IMR-90 (cell line): ENCODE measurements at places on chromosomes 5 and 9. TPM values are rescaled to one million over a fixed set of nuclear protein-coding genes. Genes with fewer than 3 reads are reported as not detected.

DNA sequence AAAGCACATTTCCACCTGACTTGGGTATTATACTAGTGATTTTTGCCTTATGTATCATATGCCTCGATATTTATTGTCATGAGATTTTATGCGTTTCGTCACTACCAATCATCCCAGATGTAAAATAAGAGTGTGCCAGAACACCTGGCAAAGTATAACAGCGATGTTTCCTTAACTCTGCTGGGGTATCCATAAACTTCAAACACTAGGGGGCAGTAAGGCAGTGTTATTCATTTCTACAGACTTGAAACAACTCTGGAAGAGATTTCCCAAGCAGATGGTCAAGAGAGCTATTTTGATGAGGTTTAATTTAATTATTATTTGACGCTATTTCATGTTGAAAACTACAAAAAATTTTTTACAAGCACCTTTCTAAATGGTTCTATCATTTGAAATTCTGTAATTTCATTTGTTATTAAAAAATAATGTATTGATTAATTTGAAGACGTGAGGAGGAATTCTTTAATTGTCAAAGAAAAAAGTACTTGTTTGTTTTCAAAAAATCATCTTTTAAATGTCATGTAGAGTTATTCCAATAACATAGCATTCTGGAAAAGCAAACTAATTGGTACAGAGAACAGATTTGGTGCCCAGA, 388.5 kb upstream of the CTNND2 start:
- DNase-seq = no peak

DNA sequence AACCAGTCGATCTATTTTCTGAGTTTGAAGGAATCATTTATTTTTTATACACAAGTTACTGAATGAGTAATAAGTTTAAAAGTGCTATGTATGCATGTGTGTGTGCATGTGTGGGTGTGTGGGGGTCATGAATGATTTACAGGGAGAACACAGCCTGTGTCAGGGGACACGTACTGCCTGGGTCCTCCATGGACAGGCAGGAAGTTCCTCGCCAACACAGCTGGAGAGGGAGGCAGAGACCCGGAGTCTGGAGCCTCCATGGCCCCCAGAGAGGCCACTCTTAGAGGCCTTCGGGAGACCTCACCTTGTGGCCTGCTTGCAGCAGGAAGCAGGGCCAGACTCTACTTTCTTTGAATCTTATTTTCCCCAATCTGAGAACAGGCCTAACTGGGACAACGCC, 144.7 kb downstream of the GABBR2 start:
- DNase-seq = no peak

DNA sequence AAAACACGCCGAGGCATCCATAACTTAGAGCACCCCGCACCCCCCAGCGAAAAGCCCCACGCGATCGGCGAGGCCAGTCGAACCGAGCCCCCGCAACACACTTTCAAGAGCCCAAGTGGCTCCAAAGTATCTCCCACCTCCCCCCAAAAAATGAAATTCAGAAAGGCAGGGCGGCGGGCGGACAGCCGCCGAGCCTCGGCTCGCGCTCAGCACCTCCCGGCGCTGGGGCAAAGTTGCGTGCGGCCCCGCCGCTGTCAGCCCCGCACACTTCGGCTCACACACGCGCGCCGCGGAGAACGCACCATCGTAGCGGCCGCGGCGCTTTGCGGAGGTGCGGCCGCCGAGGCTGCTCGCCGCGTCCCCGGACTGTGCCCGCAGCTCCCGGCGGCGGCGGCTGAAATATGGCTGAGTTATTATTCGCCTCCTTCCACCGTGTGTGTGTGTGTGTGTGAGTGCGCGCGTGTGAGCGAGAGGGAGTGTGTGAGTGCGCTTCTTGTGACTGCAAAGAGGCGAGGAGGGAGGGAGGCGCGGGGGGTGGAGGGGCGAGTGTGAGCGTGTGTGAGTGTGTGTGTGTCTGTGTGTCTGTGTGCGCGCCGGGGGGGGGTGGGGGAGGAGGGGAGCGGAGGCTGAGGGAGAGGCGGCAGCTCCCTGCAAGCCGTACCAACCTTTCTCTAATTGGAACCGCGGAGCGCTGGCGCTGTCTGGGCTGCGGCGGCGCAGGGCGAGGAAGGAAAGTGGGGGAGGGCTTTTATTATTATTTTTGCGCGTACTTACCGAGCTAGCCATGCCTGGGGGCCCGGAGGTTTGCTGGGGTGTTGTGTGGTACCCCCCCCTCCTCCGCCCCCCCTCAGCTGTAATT, 599 bp downstream of the MLLT3 start:
- peak; percentile 70 for DNase-seq

GRCh38 chr9:38119560-38120236, 50.7 kb upstream of the SHB start:
- no peak for DNase-seq

Gene TPM2
- polyA plus RNA-seq = 2,500 and 2,548 TPM in 2 replicates

- peak; percentile 88 for DNase-seq
These were observed 103.2 kb upstream of the VCAN start for GRCh38 chr5:83368319-83368718.

GRCh38 chr5:93705896-93706295, 35.5 kb downstream of the POU5F2 start:
- peak; percentile 57 for DNase-seq

GRCh38 chr5:143713047-143714003, 98.6 kb upstream of the HMHB1 start:
- DNase-seq = peak; percentile 54

GRCh38 chr9:37870081-37870798, 33.7 kb downstream of the SLC25A51 start:
- DNase-seq = no peak

Gene PCDHA9
- polyA plus RNA-seq = not detected in 2 replicates

- DNase-seq = no peak
These were observed 7.6 kb downstream of the SHB start for GRCh38 chr9:38061326-38061977.
